Midbrain (tissue), 1 donor: ENCODE measurements at places on chromosomes 12 and 14.

- DNase-seq, result no peak
Measured at GRCh38 chr12:131139363-131140068, 185.8 kb downstream of the ADGRD1 start.

GRCh38 chr12:6158255-6158654 is 33.8 kb upstream of the VWF start:
- DNase-seq, result no peak

- DNase-seq, result no peak
Measured at GRCh38 chr12:2628401-2628800, 166.4 kb upstream of the FKBP4 start.

GRCh38 chr12:56636675-56637540 is 6.8 kb upstream of the BAZ2A start:
- peak; percentile 94 for DNase-seq

GRCh38 chr12:59040656-59041055 is 120.4 kb upstream of the LRIG3 start:
- no peak for DNase-seq

DNA sequence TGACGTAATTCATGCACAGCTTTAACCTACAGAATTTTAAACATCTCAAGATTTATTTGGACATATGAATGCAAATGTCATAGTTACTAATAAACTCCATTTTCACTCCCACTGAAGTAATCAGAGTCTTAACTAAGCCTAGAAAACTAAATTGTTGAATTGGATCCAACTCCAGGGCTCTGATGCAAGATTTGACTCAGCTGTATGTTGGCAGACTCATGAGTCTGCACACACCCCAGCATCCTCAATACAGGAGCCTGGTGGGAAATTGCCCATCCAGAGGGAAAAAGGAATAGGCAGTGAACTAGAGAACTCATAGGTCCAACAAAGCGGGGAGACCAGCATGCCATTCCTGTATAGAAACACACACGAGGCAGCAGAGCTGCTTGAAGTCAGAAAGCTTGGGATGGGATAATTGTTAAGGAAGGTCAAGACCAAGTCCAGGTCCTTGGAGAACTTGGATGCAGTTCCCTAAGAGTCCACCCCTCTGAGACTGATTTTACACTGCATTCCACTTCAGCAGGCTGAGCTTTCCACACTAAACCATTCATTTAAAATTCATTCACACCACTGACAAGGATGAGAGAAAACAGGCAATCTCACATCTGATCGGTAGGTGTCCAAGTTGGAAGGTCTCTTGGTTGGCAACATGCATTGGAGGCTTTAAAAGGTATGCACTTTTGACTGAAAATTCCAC is 14.4 kb downstream of the TMTC1 start:
- DNase-seq, result no peak

- no peak for DNase-seq
Measured at GRCh38 chr12:58841058-58841798, 79.1 kb downstream of the LRIG3 start.

DNA sequence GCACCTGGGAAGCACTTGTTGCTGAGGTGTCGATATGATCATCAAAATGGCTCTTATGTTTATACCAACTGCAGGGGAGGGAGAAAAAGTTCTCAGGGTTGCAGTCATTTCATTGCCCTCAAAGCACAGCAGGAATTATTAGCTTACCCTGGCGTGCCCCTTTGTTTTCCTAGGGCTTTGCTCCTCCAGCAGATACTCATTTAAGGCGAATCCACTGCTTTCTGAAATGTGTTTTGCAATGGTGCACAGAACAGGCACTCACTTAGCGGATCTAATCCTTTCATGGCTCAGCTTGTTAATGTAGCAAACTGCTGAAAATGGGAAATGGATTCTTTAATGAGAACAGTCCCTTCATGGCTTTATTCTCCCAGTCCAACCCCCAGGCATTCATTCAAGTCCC is 76.7 kb downstream of the NKX2-1 start:
- DNase-seq, result no peak

- DNase-seq, result no peak
Measured at GRCh38 chr14:34649344-34649743, 19.4 kb upstream of the SNX6 start.

DNA sequence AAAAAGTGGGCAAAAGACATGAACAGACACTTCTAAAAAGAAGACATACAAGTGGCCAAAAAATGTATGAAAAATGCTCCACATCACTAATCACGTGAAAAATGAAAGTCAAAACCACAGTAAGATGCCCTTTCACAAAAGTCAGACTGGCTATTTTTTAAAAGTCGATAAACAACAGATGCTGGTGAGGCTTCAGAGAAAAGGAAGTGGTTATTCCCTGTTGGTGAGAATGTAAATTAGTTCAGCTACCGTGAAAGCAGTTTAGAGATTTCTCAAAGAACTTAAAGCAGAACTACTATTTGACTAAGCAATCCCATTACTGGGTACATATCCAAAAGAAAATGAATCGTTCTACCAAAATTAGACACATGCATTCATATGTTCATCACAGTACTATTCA is 237.0 kb downstream of the KIF21A start:
- DNase-seq, result no peak

- DNase-seq, result no peak
Measured at GRCh38 chr12:106648736-106649135, 65.9 kb downstream of the RFX4 start.

DNA sequence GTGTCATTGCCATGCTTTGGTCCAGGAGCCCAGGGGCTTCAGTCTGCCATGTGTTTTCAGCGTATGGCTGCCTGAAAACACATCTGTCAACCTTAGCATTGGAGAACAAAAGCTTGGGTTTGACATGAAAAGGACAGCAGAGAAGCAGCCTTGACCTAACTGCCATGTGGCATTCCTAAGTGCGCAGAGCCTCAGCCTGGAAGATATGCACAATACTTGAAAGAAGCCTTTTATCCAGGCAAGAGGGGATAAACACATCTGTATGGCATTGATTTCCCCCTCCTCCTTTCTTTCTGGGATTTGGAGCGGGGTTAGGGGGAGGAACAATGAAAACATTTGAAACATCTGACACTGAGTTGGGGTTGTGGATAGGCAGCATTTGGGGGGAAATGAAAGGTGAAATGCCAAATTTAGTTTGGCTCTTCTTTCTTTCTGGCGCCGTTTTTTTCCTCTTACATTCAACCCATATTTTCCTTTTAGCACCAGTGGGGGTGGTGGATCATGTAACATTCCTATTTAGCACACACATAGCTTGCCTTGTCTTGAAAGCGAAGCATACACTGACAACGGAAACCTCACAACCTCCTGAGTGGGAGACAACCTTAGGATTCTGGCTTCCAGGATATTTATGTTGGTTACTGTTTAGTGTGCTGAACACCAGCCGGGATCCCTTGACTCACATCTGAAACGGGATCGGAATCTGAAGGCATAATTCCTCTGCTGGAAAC is 177.0 kb downstream of the C12orf75 start:
- no peak for DNase-seq

- no peak for DNase-seq
Measured at GRCh38 chr12:116502141-116502725, 56.9 kb upstream of the MAP1LC3B2 start.

DNA sequence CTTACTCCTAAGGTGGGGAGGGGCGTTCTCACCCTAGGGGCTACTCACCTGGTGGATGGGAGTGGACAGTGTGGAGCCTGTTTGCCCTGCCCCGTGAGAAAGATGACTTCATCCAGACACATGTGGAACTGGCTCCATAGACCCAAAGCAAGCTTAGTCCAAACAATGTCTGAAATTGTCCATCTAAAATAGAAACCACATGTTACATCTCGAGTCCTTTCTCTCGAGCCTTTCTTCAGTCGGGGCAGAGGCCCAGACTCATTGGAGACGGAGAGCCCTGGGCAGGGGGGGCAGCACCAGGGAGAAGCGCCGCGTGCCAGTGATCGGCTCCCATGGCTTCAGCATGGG is 4.3 kb downstream of the SIVA1 start:
- no peak for DNase-seq

- DNase-seq, result no peak
Measured at GRCh38 chr12:14275886-14276285, 89.6 kb upstream of the ATF7IP start.

- DNase-seq, result no peak
Measured at GRCh38 chr14:61219673-61220072, 61.5 kb downstream of the TMEM30B start.

GRCh38 chr12:38823738-38824137 is 81.7 kb downstream of the CPNE8 start:
- no peak for DNase-seq

- DNase-seq, result no peak
Measured at GRCh38 chr14:23335623-23336022, 14.4 kb downstream of the PABPN1 start.

DNA sequence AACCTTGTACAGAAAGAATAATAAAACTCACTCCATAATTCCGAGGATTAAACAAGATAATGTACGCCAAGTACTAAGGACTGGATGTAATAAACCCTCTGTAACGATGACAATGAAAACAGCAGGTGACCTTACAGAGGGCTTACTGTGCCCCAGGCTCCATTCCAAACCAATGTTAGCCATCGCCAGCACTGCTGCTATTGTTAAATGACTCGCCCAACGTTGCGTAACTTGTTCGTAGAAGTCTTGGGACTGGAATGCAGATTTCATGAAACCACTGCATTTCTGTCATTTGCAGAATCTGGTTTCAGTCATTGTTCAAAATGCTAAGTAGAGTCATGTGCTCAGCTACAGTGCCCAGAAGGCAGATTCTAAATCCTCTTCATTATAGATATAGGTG is 728 bp upstream of the STON2 start:
- no peak for DNase-seq

DNA sequence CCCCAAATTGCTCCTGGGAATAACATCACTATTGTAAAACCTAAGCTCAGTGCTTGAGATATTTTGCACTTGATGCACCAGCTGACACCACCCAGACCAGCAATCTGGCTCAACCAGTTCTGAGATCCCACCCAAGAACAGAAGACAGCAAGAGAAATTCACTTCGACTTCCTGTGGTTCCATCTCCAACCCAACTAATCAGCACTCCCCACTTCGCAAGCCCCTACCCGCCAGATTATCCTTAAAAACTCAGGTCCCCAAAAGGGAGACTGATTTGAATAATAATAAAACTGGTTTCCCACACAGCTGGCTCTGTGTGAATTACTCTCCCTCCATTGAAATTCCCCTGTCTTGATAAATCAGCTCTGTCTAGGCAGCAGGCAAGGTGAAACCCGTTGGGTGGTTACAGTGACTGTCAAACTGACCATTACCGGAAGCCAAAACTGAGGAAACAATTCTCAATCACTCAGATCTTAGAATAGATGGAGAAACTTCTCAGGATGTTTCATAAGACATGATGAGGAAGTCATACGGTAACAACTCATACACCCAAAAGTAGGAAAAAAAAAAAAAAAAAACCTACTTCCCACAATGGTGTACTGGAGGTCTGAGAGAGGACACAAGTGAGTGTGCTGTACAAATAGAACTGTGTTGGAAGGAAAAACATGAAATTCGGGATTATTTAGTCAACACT is 92.4 kb downstream of the TMTC1 start:
- DNase-seq, result no peak

DNA sequence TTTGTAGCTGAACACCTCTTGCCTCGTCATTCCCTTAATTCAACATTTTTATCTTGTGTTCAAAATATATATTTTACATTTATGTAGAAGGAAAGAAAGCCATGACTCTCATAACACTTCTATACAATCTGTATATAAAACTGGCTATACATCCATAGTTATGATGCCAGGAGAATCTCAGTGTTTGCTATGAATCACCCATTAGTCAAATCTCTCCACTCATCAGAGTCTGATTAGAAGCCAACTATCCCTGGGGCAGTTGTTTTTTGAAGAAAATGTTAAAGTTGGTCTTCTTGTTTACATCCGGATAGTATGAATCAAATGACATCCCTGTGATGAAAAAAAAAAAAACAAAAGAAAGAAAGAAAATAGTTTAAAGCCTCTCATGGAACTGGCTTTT is 503.9 kb downstream of the NELL2 start:
- no peak for DNase-seq

GRCh38 chr12:123681605-123682004 is 10.7 kb downstream of the TCTN2 start:
- DNase-seq, result no peak

- no peak for DNase-seq
Measured at GRCh38 chr14:90579816-90580215, 183.0 kb downstream of the CALM1 start.

DNA sequence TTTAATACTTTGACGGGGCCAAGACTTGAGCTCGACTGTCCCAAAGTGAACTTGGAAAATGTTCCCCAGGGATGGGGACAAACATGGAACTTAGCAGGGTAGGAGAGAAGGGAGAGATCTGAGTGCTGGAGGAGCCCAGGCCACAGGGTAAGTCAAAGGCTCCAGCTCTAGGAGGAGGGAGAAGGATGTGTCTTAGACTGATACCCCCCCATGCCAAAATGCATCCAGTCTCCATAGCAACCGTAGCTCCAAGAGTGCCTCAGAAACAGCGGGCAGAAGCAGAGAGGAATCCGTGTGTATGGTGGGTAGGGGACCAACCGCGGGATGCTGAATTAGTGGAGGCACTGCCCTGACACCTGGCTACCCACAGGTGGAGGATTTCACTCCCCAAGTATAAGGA is 845 bp upstream of the AGAP2 start:
- DNase-seq, result no peak

DNA sequence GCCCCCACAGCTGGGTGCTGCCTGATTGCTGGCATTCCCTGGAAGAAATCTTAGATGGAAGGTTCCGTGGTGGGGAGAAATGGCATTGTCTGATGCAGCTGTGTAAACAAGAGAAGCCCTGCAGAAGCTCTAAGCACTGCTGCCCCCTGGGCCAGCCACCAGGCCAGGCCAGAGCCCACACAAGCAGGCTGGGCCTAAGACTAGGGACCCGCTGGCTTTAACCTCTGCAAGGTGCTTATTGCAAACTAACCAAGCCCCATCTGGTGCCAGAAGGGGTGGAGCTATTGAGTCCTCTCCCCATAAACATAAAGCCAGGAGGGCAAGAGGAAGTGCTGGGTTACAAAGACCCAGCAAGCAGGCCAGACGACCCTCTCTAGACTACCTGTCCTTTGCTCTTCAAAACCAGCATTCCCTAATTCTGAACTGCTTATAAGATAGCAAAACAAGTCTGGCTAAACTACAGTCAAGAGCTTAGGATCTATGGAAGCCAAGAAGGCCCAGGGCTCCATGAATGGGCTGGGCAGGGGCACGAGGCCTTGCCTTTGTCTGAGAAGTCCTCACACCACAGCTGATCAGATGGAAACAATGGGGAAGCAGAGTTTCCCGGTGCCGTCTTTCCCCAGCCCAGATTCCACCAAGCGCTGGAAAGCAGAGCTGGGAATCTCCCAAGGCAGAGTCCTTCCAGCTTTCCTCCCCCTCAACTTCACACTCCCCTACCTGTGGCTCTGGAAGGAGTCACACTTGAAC is 28.8 kb downstream of the P2RX4 start:
- DNase-seq, result no peak

- DNase-seq, result no peak
Measured at GRCh38 chr14:100071545-100071944, 6.3 kb downstream of the EVL start.

GRCh38 chr12:28086521-28087155 is 103.6 kb upstream of the CCDC91 start:
- DNase-seq, result no peak
